Vagina (tissue), 2 donors: ENCODE measurements at places on chromosomes 13 and 19.

DNA sequence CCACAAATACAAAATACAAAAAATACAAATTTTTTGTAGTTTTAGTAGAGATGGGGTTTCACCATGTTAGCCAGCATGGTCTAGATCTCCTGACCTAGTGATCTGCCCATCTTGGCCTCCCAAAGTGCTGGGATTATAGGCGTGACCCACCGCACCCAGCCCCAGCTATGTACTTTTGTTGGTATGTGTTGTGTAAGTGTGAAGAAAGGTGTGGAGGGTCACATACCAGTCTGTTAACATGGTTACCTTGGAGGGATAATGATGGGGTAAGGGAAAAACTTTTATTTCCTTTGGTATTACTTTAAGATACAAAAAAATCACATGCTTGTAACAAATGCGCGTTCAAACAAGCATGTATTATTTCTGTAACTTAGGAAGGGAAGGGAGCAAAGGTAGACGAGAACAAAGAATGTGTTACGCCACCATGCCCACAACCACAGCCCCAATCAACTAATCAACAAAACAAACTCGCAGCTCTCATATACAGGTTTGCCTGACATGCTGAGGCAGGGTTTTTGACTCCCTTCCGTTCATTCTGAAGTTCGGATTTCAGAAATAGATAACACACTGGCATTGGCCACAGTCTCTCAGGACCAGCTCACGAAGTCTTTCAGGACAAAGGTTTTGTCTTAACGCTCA lies 13.5 kb upstream of the VWA8 start:
- no peak for DNase-seq

- DNase-seq = no peak
These were observed 194.3 kb upstream of the SLITRK6 start for GRCh38 chr13:85993567-85993966.

GRCh38 chr13:113907635-113908617 lies 44.0 kb upstream of the GAS6 start:
- DNase-seq = peak; percentile 95

- DNase-seq = no peak
These were observed 35.1 kb upstream of the ZNF808 start for GRCh38 chr19:52492201-52492993.
